ENCODE measurements at places on chromosomes 2 and 18.

- DNase-seq, result no peak
Observed at GRCh38 chr2:44778221-44778654, 163.3 kb upstream of the SIX3 start.

DNA sequence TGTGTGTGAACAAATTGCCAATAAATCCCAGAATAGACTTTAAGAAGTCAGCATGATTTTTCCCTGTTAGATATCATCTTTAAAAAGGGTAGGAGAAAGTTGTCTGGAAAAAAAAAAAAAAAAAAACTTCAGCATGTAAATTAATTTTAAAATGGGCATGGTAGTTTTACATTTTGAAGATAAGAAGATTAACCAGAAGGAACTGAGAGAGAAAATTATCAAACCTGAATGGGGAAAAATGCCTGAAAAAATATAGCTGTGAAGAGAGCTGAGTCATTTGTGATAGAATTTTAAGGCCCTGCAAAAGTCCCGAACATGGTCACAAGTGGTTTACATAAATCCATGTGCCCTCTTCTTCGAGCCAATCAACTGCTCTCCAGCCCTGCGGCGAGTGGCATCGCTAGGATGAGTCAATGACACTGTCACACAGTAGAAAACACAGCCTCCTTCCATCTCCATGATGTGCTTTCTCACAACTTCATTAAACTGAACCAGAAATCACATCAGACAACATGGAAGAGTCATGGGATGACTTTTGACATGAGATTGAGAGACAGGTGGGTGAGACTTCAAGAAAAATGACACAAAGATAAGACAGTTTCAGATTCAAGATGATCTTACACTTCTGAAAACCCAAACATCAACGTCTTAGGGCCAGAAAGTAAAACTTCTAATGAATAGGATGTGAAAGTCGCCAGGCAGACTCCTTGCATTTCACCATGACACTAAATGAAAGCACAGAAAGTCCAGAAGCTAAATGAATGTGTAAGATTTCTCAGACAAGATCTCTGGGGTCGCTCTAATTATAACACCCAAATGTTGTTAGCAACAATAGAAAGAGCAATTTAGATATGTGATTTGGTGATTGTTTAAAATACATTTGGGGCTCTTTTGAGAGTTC, 273.0 kb upstream of the ID2 start:
- DNase-seq, result no peak

DNA sequence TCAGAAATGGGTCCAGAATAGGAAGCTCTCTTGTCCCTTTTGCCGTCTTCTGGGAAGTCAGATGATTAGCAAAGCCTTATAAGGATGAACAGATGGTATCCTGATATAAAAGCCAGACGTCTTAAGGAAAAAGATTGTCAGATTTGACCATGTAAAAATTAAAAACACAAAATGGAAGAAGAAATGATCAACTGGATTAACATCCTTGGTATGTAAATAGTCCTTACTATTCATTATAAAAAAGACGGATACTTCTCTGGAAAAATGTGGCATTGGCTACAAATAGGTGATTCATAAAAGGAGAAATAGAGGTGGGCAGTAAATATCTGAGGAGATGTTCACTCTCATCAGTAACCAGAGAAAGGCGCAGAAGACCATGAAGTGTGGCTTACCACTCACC, 33.7 kb upstream of the SCLY start:
- DNase-seq, result no peak

DNA sequence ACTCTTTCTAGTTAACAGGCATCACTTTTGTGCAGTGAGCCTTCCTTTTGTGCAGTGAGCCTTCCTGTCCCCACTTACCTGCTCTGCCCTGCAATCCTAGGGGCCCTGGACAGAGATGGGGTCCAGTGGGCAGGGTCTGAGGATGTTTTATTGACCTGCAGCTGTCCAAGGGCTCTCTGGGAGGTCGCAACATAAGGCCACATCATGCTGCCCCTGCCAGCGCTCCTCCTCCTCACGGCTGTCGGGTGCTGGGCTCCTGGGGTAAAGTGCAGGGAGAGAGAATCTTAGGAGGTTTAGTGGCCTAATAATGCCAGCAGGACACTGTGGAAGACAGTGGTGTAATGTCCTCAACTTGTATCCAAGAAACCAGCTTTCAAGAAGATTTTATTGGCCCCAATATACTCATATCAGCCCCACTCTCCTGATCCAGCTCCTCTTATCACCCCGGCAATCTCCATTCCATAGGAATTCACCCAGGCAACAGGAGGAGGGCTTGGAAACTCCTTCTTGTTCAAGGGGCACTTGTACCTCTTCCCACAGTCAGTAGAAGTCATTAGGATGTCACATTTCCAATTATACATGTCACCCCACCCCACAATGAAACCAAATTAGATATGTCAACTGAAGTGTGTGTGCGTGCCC, 41.9 kb upstream of the ASB18 start:
- DNase-seq, result no peak

GRCh38 chr2:8352296-8352695, 329.6 kb upstream of the ID2 start:
- DNase-seq, result no peak

DNA sequence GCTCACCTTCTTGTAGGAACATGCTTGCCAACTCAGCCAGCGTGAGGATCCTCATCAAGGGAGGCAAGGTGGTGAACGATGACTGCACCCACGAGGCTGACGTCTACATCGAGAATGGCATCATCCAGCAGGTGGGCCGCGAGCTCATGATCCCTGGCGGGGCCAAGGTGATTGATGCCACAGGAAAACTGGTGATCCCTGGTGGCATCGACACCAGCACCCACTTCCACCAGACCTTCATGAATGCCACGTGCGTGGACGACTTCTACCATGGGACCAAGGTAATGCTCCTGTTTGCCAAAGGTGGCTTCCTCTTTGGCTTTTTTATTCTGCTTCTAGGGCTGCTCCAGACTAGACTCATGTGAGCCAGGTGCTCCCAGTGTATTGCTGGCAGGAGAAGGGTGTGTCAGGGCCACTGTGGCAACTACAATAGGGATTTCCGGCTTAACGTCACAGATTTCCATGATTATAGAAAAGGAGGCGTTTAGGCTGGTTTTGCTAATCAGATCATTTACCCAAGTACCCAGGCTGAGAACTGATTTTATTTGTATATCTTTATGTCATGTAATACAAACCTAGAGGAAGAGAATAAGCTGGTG, 50.6 kb downstream of the DPYSL5 start:
- DNase-seq, result no peak

- no peak for DNase-seq
Observed at GRCh38 chr2:105669384-105669891, 75.3 kb upstream of the NCK2 start.

Measured in HS-27A (cell line).